ENCODE measurements at places on chromosomes 6 and 20.

DNA sequence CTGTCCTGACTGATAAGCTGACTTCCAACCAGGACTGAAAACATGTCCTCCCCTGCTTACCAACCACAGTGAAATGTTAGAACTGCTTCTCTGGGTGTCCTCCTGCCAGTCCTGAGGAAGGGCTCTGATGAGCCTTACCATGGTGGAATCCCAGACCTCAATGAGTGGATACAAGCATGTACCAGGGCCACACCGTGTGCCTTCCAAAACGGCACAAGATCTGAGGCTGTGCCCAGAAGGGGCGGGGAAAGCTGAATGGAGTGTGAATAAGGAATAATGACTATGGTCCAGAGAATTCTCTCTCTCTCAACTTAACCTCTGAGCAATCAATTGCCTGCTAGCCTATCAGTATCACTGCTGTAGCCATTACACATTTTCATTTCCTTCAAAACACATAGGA lies 51.7 kb downstream of the PDE10A start:
- DNase-seq: no peak

- no peak for DNase-seq
These were observed 73.2 kb downstream of the INSM1 start for GRCh38 chr20:20440886-20441658.

GRCh38 chr20:15857173-15857784 lies 716.0 kb downstream of the KIF16B start:
- DNase-seq: no peak

DNA sequence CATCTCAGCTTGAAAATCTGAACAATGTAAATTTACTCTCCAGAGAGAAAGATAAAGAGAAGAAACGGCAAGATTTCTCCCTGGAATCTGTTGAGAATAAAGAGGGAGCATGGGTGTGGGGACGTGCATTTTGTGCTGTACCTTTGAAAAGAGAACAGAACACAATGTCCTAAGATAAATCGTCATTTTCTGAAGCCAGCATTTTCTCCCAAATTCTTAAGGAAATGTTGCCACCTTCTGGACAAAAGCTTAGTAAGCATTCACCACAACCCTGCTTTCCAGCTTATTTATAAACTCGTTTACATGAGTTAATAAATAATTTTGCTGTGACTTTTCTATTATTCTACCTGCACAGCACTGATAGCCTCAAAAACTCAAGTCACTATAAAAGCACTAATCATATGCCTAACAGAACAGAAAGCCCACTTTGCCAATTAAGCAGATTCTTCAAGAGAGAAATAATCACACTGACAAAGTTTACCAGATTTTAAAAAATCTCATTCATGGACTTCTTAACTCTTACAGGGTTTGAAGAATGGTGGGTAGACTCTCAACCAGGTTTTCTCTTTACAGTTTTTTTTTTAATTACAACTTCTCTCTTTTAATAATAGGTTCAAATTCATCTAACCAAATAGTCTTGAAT lies 155.8 kb downstream of the MBOAT1 start:
- DNase-seq: no peak

GRCh38 chr6:135254471-135254870 lies 73.4 kb downstream of the MYB start:
- no peak for DNase-seq

DNA sequence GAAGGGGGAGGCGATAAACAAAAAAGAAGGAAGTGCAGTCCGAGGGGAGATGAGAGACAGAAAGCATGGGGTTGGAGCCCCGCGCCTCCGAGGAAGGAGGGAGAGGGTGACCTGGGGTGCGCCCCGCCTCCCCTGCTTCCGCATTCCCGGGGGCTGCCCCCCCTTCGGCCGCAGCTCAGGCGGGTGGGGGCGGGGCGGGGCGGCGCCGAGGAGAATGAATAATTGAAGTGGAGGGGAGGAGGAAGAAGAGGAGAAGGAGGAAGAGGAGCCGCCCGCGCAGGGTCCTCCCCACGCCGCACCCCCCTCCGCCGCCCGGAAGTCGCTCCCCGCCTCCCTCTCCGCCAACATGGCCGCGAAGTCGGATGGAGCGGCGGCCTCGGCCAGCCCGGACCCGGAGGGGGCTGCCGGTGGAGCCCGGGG lies at the start of gene XKR7:
Gene XKR7 (plus strand): TSS at position 322 of the 420 bp plus-strand sequence. CDS start 25 bp downstream, at position 347.
- no peak for DNase-seq

- DNase-seq: no peak
These were observed 75.9 kb upstream of the CST7 start for GRCh38 chr20:24873025-24873620.

DNA sequence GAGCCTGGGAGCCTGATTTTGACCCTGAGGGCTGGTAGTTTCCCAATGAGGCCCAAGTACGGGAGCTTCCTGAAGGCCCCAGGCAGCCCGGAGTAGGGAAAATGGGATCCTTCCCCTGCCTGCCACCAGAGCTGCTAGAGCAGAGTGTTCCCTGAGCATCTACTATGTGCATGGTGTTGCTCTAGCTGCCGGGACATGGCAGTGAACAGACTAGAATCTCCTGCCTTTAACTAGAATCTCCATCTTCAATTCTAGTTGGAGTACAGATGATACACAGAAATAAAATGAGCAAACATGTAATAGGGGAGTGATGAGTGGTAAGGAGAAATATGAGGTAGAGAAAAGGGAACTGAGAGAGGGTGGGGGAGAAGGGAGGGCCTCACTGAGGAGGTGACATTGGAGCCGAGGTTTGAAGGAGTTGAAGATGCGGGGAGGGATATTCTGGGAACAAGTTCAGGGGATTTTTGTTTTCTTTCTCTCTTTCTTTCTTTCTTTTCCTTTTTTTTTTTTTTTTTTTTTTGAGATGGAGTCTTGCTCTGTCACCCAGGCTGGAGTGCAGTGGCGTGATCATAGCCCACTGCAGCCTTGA lies 18.5 kb downstream of the VSTM2L start:
- no peak for DNase-seq

DNA sequence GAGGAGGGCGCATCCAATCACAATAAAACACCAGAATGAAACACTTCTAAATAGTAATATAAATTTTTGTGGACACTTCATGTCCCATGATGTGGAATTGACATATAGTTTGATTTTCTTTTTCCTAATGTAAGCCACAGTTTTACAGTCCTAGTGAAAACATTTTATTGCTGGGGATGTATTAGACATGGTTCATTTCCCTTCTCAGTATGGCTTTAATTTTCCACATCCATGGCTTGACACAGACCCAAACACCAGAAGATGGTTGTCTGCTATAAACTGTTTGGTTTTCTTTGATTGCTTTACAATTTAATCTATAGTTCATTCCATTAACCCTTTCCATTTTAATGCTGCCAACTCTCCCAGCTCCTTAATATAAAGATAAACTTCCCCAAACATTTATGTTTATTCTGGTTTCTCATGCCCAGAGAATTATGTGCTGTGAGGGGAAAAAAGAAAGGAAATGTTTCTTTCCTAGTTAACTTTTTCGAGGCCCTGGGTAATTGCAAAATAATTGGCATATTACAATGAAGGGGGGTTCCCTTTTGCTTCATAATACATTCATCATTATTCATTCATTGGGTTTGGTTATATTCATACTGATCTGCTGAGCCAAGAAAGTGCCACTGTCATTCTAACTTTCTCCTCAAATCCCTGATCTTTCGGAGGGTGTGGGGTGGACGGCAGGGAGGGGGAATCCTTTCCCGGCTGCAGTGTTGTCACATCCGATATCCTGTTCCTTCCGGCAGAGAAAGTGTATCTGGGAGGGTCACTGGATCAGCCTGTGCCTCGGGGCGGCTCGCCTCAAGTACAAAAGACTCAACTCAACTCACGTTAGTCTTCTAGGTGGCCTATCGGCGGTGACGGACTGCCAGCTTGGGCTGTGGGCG lies 127.6 kb upstream of the TFAP2D start:
- no peak for DNase-seq

DNA sequence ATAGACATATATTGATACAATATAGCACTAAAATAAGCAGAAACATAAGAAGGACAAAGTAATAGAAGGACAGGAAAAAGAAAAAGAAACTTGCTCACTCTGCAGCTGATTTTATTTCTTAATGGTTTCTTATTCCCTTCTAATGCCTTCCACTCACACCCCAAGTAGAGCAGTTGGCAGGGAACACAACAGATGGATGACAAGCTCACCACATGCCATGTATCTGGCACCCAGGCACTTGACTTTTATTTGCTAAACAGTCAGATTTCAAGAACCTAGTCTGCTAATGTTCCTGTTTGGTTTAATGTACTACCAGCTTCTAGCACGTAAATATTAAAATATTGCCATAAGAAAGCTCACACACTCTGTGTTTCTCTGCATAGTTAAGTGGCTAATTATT lies 87.1 kb downstream of the COL19A1 start:
- DNase-seq: no peak

DNA sequence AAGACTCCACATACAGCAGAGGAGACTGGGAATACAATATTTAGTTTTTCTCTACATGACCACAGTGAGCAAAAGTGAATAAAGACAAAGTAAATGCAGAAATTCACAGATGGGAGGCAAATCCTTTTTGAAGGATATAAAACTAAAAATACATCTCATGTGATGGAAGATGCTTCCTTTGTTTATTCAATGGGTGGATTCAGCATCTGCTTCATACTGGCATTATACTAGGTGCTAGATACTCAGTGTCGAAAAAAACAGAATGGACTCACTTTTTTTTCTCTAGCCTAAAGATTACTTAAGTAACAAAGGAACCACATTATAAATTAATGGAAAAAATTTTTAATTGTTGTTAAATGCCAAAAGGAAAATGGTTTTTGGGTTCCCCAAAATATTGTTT lies 216.2 kb downstream of the TRDN start:
- no peak for DNase-seq

DNA sequence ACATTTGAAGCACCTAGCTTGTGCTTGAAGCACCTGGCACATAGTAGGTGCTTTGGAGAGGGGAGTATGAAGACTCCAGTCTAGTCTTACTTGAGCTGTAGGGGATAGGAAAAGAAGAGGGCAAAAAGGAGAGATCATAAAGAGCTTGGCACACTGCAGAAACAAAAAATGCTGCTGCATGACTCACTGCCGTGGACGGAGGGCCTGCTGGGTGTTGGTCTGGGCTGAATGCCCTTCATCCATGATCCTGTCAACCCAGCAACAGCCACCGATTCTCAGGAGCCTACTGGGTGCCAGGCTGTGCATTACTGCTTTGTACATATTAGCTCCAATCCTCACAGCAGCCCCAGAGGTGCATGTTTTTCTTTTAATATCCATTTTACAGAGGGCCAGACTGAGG lies 6.0 kb downstream of the PDYN start:
- no peak for DNase-seq

GRCh38 chr6:53691252-53691651 lies 25.7 kb upstream of the KLHL31 start:
- no peak for DNase-seq

DNA sequence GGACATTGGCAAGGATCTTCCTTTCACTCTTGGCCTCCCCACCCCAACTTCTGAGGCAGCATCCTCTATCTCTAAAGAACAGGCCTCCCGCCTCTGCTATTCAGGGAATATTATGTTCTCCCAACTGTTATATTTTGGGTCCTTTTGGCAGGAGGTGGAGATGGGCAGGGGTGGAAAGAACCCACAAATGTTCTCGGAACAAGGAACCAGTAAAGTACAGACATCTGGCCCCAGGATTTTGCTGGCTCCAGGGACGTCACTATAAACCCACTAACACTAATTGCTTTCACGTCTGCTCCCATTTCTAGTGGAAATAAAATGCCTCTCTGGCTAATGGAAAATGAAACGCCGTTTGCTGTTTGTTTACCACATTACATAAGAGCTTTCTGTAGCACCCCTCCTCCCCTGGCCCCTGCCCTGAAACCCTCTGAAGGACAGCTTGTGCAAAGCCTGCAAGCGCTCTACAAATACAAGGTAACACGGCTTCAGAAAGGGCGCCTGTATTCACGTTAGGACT lies 77.7 kb upstream of the TBC1D7 start:
- DNase-seq: no peak

GRCh38 chr20:5592823-5593739 lies 157.1 kb upstream of the SHLD1 start:
- no peak for DNase-seq

GRCh38 chr20:31670371-31671228 lies 32.9 kb downstream of the COX4I2 start:
- DNase-seq: peak; percentile 62

GRCh38 chr6:41676431-41676830 lies 38.2 kb downstream of the MDFI start:
- DNase-seq: no peak

DNA sequence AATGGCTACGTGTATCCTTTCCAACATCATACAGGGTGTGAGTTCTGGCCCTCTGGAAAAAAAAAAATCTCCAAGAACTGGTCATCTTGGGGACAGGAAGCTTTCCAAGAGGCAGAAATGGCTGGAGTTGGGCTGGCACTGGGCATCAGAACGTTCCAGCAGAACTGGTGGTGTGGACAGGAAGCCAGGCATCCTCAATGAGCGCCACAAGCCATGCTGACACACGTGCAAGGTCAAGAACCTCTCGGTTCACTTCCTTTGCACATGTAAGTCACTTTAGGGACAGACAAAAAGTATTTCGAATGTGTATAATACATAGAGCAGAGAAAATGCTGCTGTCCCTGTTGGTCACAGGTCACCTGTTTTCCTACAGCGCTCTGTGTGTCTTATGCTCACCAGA lies 27.4 kb upstream of the RIN2 start:
- no peak for DNase-seq

DNA sequence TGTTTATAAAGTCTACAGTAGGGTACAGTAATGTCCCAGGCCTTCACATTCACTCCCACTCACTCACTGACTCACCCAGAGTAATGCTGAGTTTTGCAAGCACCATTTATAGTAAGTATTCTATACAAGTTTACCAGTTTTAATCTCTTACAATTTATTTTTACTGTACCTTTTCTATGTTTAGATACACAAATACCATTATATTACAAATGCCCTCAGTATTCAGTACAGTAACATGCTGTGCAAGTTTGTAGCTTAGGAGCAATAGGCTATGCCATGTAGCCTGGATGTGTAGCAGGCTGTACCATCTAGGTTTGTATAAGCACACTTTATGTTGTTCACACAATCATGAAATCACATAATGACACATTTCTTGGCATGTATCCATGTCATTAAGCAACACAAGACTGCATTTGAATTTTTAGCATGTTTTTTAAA lies 673.6 kb downstream of the CD109 start:
- DNase-seq: no peak

DNA sequence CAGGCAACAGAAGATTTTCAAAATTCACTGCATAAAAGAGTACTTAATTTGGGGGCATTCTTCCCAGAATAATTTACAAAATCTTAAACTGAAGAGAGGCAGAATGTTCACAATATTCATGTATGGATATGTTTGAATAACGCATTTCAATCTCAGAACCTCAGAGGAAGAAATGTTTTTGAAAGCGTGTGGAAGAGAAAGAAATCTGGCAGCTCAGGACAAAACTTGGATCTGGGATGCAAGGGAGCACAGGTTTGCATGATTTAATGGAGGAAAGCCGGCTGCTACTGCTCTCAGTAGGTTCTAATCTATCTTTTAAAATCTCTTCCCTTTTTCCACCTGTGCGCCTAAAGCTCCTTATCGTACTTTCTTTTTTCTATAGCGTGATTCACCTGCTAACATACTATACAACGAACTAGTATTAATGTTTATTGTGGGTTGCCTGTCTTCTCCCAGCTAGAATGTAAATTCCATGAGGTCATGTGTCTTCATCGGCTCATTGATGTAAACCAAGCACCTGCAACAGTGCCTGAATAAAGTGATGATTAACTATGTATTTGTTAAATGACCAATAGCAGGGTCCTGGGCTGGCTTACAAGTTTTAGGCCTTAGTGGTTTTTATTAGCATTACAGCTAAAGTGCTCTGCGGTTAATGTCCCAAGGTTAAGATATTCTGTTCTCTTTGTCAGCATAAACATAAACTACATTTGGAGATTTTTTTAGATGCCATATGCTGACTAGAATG lies 15.3 kb downstream of the PRL start:
- DNase-seq: no peak

GRCh38 chr20:61789329-61789728 lies 276.4 kb downstream of the TAF4 start:
- DNase-seq: no peak
